NCI-H146 (cell line): ENCODE measurements at places on chromosomes 3 and 15.

- DNase-seq = no peak
These were observed 199.9 kb downstream of the GABRG3 start for GRCh38 chr15:27170851-27171250.

- no peak for DNase-seq
These were observed 104.2 kb downstream of the FBXL22 start for GRCh38 chr15:63701365-63701764.

- no peak for DNase-seq
These were observed 42.8 kb downstream of the TSC22D2 start for GRCh38 chr3:150450916-150451315.

DNA sequence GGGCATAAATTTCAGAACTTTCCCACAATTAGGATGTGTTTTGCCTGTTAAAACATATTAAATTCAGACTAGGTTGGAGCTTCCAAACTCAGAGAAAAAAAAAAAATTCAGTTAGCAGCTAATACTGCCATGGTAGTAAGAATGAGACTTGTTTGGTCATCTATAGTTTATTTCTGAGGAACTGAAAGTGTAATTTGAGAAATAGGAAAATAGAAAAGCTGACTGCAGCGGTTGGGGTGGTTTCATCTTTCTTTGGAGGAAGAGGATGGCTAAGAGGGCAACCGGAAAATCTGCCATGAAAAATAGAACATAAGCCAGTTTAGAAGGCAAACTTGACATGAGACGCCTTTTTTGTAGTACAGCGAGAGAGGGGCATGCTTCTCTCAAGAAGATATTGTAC, 371.2 kb upstream of the ROBO2 start:
- no peak for DNase-seq

DNA sequence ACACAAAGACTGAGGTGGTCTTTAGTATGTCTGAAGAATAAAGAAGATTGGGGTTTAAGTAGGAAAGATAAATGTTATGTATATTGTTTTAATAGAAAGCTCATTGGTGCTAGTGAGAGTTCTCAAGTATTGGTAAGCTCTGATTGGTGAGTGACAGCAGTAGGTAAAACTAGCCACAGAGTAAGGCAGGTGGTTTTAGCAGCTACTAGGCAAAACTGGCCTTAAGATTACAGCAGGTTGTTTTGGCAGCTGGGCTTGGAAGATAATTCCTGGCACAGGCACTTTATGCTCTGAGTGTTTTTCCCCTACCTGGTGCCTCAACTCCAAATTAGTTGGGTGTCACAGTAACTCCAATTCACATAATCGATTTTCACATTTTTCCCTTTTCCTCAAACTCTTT, 66.3 kb downstream of the STAG1 start:
- DNase-seq = no peak

GRCh38 chr3:114155370-114155821, 23.5 kb downstream of the DRD3 start:
- peak; percentile 67 for DNase-seq

DNA sequence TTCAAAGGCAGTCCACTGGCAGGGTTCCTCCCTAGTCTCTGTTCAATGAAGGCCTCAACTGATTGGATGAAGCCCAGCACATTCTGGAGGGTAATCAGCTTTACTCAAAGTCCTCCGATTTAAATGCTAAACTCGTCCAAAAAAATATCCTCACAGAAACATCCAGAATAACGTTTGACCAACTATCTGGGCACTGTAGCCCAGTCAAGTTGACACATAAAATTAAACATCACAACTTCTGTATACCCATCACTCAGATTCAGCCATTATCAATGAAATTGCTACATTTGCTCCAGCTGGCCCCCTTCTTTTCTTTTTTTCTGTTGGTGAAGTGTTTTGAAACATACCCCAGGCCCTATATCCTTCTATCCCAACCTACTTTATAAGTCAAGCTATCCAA, 64.5 kb upstream of the WNT5A start:
- DNase-seq = no peak

GRCh38 chr3:70736009-70736408, 423.6 kb upstream of the MDFIC2 start:
- no peak for DNase-seq

GRCh38 chr15:68427366-68427765, 4.6 kb downstream of the ITGA11 start:
- no peak for DNase-seq

GRCh38 chr3:58647381-58648141, 19.0 kb downstream of the FAM3D start:
- peak; percentile 24 for DNase-seq

DNA sequence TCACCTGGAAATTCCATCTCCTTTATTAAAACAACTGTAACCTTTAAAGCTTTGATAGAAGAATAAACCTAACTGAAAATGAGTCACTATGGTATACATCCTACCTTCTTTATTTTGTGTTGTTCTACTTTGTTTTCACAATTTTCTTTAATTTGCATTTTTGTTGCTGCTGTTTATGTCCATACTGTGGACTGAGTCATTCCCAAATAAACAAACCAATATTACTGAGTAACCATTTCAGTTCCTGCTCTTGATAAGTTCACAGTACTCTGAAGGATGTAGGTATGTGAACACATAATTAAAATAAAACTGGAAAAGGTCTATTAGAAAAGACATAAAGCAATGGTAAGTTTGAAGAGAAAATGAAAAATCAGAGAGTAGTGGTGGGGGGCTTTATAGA, 528.5 kb upstream of the GOLIM4 start:
- DNase-seq = no peak

DNA sequence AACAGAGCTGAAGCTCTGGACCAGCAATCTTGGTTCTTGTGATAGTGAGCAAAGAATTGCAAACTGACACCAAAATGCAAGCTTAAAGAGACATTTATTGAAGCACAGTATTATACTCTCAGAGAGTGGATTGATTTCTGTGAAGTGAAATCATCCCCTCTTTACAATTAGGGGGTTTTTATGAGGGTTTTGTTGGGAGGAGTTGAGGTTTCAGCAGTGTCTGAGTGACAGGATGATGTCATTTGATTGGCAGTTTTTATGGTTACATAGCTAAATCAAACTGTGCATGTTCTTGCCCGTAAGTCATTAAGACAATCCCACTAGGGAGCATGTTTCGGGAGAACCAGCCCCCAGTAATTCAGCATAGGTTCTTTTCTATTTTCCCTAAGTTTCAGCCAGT, 1200.5 kb downstream of the SI start:
- DNase-seq = no peak

DNA sequence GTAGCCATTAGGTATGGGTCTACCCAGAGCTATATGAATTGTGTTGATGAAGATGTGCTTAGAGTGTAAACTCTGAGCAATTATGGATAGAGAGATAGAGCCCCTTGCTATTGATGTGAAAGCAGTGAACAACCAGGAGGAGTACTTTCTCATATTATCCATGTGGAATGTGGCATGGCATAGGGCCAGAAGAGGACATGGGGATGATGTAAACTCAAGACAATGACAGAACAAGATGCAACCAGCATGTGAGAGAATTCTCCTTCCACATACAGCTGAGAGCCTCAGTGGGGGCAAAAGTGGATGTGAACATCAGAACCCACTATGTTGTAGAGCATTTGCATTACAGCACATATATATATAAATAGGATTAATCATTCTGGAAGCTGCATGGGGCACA, 36.4 kb upstream of the BNC1 start:
- DNase-seq = no peak

DNA sequence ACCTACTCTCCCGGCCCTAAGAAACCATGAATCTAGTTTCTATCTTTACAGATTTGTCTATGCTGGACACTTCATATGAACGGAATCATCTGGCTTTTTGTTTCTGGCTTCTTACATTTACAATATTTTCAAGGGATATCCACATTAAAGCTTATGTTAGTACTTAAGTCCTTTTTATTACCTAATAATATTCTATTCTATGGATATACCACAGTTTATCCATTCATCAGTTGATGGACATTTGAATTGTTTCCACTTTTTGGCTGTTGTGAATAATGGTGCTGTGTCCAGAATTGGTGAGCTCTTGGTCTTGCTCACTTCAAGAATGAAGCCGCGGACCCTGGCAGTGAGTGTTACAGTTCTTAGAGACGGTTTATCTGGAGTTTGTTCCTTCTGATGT, 42.6 kb downstream of the ARHGAP31 start:
- DNase-seq = no peak

DNA sequence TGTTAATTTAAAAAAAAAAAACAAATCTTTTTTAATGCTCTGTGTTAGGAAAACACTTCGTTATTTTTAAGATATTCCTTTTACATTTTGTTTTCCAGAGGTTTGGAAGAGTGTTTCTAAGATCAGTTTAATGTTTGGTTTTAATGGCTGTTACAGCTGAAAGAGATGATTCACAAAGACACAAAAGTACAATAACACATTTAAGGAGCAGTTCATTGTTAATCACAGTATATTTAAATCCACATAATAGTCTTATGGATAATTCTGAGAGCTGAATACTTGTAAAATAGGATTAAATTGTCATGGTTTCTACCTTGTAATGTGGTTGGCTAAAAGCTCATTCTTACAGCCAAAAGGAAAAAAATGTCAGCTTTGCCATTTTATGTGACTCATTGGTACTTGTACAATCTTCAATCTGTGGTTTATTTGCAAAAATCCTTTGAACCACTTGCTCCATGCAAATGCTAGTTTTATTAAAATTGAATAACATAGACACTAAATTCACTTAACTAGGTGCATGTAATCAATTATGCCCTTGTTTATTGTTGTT, 426.4 kb downstream of the NLGN1 start:
- no peak for DNase-seq

GRCh38 chr3:149881879-149882278, 68.9 kb downstream of the RNF13 start:
- no peak for DNase-seq

DNA sequence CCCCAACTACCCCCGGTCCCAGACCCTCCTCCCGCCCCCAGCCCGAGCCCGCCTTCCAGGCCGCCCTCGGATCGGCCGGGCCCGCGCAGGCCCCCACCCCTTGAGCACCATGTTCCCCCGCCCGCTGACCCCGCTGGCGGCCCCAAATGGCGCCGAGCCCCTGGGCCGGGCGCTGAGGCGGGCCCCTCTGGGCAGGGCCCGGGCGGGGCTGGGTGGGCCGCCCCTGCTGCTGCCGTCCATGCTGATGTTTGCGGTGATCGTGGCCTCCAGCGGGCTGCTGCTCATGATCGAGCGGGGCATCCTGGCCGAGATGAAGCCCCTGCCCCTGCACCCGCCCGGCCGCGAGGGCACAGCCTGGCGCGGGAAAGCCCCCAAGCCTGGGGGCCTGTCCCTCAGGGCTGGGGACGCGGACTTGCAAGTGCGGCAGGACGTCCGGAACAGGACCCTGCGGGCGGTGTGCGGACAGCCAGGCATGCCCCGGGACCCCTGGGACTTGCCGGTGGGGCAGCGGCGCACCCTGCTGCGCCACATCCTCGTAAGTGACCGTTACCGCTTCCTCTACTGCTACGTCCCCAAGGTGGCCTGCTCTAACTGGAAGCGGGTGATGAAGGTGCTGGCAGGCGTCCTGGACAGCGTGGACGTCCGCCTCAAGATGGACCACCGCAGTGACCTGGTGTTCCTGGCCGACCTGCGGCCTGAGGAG, 472 bp downstream of the CHST14 start:
- DNase-seq = peak; percentile 46

GRCh38 chr3:31027191-31027761, 132.8 kb upstream of the GADL1 start:
- no peak for DNase-seq

DNA sequence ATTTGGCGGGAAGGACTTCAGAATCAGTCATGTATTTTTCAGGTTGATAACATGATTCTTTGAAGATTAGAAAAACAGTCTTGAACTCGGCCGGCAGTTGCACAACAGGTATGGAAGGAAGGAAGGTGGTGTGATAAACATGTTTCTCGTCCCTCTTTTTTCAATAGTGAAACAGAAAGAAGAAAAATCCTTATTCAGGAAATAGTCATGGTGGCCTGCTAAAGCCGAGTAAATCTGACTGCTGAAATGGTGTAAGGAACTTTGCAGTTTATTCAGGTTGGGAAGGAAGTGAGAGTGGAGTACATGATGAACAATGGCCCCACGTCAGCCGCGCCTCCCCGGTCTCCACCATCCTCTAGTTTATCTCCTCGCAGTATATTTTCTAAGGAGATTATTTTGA, 6.7 kb downstream of the RASGRP1 start:
- no peak for DNase-seq
